Retinal pigment epithelial cell (primary cell): ENCODE measurements at places on chromosomes 3 and 15.

- no peak for DNase-seq
Observed at GRCh38 chr15:64134345-64134829, 17.1 kb upstream of the SNX22 start.

DNA sequence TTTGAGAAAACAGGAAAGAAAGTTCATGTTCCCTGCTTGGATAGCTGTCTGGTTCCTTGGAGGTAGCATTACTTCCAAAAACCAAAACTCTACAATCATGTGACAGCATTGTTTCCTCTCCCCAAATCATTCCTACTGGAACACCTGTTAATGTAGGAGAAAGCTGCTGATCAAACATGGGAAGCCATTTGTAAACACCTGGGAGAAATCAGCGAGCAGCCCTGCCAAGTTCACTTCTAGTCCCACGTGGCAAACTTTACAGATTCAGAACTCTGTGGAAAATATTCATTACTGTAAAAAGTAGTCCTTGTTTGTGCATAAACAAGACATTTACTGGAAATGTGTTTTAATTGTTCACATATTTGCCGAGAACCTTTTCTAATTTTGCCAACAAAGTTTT lies 275.5 kb upstream of the AZI2 start:
- no peak for DNase-seq

DNA sequence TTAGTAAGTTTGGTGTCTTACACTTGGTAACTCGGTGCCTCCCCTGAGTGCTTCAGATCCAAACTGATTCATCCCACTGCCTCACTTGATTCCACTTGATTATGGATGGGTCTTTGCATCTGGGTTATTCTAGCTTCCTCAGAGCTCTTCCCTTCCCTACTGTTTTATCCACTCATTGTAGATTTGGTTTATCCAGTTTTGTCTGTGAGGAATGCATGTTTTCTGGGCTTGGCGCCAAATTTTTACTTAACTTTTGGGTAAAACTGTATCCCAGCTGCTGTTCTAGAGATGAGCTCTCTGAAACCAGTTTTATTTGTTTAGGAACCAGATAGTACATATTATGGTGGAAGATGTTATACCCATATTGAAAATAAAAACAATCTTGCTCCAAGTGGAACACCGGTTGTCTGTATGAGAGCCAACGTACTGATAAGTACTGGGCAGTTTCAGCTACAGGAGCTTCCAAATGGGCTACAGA lies 20.9 kb downstream of the RAD54L2 start:
- DNase-seq: no peak

- no peak for DNase-seq
Observed at GRCh38 chr3:98890965-98891910, 10.3 kb downstream of the DCBLD2 start.

DNA sequence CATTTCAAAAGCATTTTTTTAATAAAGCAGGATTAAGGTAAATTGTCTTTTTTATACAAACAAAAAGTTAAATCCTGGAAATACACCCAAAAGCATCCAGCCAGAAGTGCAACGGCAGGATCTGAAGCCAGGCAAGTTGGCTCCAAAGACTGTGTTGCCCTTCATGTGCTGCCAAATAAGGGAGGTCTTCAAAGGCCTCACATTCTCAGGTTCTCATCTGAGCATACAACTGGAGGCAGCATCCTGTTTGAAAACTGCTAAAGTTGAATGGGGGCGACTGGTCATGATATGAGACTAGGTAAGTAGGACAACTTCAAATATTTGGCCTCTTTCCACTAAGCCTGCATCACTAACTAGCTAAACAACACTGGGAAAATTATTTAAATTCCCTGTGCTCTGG lies 52.2 kb downstream of the IMPG2 start:
- DNase-seq: no peak

- DNase-seq: no peak
Observed at GRCh38 chr3:41050144-41050543, 149.2 kb upstream of the CTNNB1 start.

GRCh38 chr15:52678468-52679231 lies 538 bp downstream of the ATOSA start:
- no peak for DNase-seq

DNA sequence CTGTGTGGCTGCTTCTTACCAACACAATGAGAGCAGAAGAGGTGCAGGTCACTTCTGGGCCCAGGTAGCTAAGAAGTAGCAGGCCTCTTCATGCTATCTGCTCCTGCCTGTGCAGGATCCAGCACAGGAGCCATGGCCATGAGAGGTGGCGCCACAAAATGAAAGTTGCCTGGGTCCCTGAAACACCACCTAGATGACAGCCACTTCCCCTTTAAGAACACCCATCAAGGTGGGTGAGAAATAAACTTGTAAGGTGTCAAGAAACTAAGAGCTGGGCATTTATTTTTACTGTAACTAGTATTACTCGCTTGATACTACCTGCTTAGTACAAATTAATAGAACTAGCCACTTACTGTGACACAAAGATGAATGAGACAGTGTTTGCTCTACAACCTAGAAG lies 484.6 kb upstream of the TBL1XR1 start:
- no peak for DNase-seq

DNA sequence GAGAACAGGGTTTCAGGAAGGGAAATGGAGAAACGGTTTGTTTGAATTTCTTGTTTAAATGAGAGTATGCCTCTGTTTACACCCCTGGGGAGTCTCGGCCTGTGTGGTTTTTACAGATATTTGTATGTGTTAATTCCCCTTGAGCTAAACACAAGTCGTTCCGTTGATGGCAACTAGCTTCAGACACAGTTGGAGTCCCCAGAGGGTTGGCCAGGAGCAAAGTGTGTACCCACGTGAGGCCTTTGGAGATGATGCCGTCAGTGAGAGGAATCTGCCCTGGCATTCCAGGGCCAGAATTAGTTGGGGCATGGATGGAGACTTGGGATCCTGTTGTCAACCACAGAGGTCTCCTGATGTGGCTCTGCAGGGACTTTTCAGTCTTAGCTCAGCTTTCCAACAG lies 44.0 kb downstream of the CEMIP start:
- no peak for DNase-seq

GRCh38 chr15:68055224-68055705 lies 1.1 kb downstream of the PIAS1 start:
- DNase-seq: no peak

DNA sequence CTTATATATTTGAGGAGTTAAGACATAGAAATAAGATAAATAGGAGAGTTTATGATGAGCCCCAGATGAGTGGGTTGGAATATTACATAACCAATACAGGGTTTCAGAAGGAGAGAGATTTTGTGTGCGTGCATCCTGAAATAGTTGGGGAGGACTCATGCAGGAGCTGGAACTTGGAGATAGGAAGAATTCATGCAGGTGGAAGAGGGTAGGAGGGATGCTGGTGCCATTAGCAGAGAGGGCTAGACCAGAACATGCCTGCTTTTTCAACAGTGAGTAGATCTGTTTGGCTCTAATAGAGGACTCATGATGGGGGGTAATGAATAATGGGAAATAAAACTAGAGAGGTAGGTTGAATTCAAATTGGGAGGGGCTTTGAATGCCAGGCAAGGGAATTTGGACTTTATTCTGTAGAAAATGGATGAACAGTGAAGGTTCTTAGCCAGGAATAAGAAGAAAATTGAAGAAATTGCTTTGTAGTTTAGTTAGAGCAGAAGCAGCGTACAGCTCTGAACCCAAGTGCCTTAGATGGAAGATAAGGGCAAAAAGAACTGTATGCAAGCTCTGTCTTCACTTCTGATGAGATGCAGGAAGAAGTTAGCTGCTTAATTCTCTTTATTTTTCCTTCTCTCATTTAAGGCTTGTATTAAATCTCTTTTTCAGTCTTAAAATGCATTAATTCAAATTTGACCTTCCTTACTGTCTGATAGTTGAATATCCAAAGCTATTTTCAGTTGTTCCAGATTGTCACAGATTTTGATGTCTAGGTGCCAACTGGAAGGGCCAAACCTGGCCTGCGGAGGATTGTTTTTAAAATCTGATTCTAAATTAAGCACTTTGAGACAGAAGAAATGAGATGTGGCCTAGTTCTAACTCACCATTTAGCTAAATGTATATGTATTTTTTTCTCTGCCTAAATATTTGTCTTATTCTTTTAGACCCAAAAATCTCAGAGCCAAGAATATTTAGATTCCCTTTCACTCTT lies 86.3 kb downstream of the PPM1L start:
- no peak for DNase-seq

DNA sequence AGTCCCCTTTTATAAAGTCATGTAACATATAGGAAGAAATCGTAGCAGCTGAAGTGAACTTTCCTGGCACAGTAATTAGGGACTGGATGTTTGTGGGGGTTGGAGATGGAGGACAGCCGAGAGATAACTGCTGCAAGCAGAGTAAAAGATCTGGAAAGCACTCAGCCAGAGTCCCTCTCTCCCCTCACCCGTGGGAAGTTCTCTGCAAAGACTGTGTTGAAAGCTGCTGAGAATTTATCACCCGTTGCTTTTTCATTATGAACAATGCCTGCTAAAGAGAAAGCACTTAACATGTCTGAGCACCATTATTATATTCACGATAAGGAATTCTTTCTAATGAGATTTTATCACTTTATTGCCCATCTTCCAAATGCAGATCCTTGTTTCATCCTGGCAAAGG lies 248.8 kb downstream of the SHOX2 start:
- no peak for DNase-seq

GRCh38 chr3:50396502-50396901 lies 37.2 kb upstream of the TMEM115 start:
- no peak for DNase-seq

DNA sequence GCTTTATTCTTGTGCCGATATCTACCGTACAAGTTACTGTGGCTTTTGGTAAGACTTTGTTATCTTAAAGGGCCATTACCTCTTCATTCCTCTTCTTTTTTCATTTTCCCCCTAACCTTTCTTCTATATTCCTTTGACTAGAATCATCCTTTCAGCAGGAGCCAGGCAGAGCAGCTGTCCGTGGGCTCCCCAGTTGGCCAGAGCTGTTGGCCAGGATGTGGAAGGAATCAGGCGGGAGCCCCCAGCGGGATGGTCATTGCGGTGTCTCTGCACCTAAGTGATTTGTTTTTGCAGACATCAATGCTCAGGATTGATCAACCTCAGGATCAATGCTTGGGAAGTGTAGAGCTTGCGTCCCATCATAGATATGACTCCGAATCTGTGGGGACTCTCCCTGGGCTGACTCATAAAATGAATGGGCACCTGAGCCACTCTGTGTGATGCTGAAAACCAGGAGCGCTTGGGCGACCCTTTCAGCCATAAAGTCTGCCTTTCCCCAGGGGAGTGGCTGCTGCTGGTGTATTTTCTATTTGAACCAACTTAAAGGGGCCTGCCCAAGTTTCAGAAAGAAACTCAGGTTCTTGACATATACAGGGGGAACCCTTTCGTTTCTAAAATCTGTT lies 21.7 kb downstream of the APBA2 start:
- DNase-seq: no peak

DNA sequence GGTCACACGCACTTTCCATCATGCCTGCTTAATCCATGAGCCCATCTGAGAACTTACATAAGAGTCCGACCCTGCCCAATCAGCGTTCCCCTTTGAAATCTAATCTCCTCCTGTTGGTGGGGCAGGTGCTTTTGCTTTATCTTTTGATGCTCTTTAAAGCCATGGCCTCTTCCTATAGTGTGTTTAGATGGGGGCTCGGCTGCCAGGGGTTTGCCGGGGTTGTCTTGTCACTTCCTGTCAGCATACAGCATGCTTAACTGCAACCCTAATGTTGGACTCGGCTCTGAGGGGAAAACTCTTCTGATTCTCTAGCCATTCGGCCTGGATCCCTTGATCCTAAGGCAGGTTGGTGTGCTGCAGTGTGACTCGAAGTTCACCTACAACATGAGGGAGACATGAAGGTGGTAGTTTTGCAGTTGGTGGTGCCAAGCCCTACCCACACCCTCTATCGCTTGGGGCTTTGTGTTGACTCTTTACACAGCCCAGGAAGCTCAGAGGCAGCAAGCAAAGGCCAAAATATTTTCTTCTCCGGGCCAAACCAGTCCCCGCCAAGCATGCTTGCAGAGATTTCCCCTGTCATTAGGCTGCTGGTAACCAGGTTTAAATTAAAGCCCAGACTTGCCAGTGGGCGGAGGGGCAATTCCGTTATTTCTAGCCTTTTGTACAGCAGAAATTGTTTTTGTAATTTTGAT lies 218.7 kb downstream of the FEZF2 start:
- DNase-seq: no peak

- DNase-seq: no peak
Observed at GRCh38 chr3:85589145-85589544, 630.4 kb downstream of the CADM2 start.

DNA sequence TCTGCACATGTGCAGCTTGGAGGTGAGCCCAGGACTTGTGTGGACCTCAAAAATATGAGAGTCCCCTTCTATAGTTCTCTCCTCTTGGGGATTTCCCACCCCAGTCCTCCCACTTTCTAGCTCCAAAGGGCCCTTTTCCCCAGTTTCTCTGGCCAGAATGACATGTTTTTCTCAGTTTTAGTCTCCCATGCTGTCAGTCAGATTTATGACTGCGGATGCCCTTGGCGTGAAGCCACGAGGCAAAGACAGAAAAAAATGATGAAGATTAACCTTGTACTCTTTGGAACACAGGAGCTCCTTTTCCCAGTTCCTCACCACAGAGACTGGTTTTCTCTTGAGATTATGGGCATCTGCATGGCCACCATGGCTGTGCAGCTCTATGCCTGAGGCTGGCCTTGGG lies 72.0 kb upstream of the TTBK2 start:
- DNase-seq: no peak

GRCh38 chr3:23439080-23439479 lies 236.0 kb downstream of the UBE2E2 start:
- no peak for DNase-seq

DNA sequence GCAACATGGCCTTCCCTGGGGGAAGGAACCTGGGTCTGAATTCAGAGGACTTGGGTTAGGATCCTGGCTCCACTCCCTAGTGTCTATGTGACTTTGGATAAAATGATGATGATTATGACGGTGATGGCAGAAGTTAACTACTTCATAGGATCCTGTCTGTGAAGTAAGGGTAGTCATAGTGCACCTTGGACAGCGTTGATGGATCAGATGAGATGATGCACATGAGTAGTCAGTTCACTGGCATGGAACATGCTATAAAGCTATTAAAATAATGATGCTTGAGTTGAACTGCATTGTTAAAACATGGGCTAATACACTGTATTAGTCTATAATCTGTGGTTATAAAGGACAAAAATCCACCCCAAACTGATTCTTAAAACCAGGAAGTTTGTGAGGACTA lies 62.0 kb downstream of the EEFSEC start:
- DNase-seq: no peak
